ENCODE measurements at places on chromosomes 16 and 17.
A peak's percentile ranks its signal among the peaks of the same experiment; 100 is the strongest.

DNA sequence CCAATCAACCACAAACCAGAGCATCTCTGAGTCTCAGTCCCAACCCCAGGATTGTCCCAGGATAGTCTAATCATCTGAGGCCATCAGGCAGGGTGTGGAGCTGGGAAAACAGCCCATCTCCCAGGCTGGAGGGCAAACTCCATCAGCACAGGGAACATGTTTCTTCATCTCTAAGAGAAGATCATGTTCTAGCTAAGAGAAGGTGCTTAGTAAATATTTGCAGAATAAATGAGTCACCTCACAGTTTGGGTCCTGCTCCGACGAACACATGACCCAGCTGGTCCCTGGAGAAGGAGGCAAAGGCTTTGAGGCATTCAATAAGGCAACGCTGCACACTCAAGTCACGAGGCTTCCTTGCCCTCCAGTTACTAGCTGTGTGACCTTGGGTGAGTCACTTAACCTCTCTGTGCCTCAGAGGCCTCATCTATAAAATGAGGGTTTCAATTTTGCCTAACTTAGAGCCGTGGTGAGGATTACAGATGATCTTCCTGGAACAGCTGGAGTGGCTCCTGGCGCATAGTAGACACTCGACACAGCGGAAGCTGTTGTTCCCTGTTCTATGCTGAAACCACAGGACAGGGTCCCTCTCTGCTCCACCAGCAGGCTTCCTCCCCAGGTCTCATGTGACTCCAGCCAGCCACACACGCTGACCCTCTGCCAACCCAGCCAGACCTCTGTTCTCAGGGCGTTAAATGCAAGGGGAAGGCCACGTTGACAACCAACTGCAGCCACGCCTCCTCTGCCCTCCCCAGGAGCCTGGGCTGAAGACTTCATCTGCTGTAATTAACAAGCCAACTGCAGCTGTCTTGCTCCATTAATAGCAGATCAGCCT is 10.3 kb upstream of the RPL38 start:
- no peak for DNase-seq

DNA sequence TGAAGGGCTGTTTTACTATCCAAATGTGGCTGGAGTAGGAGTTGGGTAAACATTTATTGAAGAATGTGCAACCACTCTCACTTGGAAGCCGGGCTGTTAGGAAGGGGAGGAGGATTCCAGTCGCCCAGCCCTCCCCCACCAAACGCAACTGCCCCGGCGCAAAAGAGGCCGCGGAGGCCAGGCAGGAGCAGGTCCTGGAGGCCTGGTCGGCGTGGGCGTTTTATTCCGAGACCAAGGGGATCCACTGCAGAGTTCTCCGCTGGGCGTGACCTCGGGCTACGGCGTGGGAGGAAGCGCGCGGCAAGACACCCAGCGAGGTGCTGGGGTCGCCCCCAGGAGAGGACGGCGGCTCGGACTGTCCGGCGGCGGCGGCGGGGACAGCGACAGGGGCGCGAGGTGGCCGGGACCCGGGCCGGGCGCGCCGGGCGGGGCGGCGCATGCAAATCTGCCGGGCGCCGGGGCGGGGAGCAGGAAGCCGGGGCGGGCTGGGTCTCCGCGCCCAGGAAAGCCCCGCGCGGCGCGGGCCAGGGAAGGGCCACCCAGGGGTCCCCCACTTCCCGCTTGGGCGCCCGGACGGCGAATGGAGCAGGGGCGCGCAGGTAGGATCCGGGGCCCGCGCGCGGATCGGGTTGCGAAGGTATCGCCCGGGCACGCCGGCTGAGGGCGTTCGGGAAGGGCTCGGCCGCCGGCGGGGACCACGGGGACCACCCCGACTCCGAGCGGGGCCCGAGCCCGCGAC is at the start of gene IL4R:
TSS of gene IL4R (plus strand) at position 553 of the 739 bp plus-strand sequence. CDS start 26,230 bp downstream, outside the sequence.
- DNase-seq = peak; percentile 7

- no peak for DNase-seq
Measured at GRCh38 chr17:65436871-65437270, 124.6 kb downstream of the AXIN2 start.

DNA sequence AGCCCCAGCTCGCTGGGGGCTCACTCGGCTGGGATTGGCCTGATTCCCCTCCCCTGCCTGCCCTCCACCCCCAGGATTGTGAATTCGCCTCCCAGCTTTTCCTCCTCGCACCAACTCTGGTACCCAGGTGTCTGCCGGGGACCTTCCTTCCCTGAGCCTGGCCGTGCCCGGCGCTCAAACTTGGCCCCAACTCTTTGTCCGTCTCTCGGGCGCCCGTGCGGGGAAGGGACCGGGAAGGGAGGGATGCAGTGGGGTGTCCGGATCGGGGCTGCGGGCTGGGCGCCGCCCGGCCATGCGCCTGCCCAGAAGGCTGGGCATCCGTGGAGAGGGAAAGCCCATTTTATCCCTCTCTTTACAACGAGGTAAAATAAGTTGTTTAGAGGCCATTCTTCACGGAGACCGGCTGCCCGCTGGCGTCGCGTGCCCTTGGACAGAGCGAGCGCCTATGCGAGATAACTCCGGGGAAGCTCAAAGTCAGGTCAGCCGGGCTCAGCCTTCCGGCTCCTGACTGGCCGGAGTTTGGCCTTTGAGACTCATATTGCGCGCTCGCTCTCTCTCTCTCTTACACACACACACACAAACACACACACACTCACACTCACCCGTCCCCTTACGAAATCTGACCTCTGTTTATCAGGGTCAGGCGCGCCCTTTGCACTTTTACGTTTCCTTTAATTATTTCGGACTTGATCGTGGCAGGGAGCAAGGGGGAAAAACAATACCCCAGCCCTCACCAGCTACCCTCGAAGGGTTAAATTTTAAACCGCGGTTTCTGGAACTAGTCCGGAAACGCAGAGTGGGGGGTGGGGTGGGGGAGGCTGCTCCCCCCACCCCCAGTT is 774 bp upstream of the MAF start:
- DNase-seq = no peak

DNA sequence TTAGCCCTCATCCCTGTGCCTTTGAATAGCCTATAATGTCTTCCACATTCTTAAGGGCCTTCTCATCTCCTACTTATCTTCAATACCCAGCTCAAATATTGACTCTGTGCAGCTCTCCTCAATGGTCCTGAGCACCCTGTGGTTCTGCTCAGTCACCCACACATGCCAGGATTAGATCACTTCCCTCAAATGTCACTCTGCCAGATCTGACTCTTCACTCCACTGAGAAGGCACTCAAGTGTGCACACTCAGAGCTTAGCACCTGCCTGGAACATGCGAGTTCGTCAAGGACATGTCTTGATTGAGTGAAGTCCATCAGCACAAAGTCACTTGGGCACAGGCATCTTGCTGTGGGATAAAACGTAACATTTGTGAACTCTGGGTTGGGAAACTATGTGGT is 404.8 kb downstream of the CDH13 start:
- DNase-seq = no peak

GRCh38 chr16:78773291-78773702 is 673.8 kb downstream of the WWOX start:
- no peak for DNase-seq

- no peak for DNase-seq
Measured at GRCh38 chr17:29165261-29165660, 14.9 kb downstream of the MYO18A start.

GRCh38 chr17:33968350-33969044 is 286.6 kb upstream of the CCL2 start:
- peak; percentile 37 for DNase-seq

DNA sequence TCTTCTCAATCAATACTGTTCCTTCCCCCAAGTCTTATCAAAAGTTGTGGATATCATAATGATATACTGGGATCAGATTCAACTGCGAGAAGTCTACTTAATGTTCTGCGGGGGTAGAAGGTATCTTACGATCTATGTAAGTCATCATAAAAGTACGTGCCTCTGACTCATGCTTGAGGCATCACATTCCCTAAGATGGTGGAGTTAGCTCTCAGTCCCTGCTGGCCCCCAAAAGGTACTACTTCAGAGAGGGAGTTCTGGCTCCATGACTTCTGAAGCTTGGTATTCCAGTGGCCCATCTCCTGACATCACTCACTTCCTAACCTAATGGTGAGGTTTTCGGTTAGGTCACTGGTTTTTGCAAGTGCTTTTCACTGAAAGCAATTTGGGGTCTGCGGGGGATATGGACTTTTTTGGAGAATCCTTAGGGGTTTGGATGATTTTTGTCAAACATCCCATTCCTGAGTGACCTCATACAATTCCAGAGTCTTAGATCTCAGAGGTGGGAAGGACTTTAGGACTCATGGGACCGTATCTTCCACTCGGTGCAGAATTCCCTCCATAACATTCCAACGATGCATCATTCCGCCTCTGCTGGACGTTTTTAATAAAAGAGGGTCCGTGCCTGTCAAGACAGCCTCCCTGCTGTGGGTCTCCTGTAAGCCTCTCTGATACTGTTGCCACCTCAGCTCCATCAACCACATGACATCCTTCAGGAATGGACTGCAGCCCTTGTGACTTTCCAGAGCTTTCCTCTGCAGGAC is 74.3 kb downstream of the DYNLRB2 start:
- DNase-seq = no peak

DNA sequence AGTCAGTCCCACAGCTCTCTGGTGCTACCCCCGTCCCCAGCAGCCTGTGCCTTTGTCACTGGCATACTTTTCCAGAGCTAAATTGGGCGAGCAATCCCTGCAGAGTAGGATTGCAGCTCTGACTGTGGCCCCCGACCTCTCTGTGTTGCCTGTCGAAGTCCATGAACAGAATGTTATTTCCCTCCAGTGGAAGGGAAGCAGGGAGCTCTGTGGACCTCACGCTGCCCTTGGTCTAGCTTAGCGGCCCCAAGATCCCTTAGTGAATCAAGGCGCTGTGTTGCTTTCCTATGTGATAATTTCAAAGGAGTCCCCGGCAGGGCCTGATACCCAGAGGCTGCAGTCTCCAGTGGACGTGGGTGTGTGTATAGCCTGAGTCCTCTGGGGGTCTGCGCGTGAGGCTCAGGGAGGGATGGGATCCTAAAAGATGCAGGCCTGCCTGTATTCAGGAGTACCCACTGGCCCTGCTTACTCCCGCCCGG is 15.5 kb upstream of the CD300A start:
- DNase-seq = no peak

DNA sequence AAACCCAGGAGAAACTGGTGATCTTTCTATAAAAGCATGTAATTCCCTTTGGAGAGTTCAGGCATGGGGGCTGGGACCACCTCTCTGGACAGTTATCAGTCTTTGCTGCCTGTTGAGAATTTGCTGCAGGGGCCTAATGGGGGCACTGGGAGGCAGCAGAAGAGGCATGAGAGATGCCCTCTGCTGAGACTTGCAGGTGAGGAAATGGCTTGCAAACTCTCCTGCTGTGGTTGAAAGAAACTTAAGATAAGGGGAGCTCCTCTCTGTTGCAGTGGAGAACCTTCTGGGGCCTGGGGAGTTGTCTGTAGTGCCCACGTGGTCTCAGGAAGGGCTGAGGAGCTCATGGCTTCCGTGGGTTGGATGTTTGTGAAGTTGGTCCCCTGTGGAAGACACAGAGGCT is 301.1 kb upstream of the FOXF1 start:
- no peak for DNase-seq

GRCh38 chr16:81734632-81735434 is 44.3 kb upstream of the PLCG2 start:
- no peak for DNase-seq

GRCh38 chr17:32806646-32807045 is 70.3 kb downstream of the MYO1D start:
- no peak for DNase-seq

GRCh38 chr17:73947966-73948355 is 255.5 kb upstream of the RPL38 start:
- DNase-seq = no peak

DNA sequence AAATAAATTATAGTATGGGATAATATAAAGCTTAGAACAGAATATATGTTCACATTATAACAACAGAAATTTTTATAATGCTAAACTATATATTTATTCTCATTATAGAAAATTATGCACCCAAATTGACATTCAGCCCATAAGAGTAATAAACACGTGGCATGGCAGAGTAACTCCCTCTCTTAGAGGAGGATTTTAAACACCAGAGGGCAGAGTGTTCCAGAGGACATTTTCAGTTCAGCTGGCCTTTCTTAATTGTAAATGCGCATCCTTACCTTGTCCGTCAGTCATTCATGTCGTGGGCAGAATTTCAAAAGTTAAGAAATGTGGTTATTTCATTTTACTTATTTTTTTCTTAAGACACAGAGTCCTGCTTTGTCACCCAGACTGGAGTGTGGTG is 147.1 kb downstream of the TANC2 start:
- peak; percentile 70 for DNase-seq

DNA sequence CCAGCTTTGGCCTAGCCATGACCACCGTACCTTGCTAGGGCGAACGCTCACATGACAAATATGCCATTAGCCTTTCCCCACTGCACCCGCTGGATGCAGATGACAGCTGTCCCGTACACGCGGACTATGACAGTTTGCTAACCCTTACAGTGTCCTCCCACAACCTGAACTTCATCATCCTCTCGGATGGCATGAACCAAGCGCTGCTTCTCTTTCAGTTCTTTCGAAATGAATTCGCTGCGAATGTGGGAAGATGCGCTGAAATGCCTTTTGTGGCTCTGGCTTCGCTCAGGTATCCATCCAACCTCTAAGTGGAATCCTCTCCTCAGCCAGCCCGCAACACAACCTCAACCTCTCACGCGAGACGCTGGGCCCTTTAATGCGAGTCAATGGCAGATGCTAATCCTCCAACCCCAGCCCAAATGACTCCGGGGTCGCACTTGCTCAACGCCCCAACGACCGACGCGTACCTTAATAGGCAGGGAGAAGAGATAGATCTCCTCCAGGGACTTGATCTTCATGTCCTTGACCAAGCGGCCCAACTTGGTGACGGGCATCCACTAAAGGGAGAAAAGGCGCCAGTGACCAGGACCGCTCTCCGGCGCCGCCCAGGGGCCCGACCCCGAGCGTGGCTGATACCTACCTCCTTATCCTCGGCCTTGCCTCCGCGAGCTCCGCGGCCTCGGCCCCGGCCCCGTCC is 670 bp downstream of the RPS2 start:
- DNase-seq = no peak

DNA sequence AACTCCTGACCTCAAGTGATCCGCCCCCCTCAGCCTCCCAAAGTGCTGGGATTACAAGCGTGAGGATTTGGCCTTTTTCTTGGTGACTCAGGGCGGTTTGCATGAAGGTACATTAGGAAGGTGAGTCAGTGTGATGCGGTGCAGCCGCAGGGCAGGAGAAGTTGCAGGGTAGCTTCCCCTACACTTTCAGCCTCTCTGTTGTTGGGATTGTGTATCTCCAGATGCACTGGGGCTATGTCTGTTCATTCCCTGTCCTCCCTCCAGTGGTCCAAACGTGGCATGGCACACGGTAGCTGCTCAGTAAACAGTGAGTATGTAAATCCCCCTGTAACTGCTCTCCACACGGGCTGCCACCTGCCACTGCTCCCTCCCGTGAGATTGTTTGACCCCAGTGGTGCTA is 109.1 kb upstream of the CDC42EP4 start:
- no peak for DNase-seq

- no peak for DNase-seq
Measured at GRCh38 chr16:59698346-59699020, 964.4 kb upstream of the GOT2 start.

- peak; percentile 88 for DNase-seq
Measured at GRCh38 chr17:17258998-17259397, 22.0 kb upstream of the FLCN start.
